ENCODE measurements at places on chromosomes 4 and X.
A peak's percentile ranks its signal among the peaks of the same experiment; 100 is the strongest.

DNA sequence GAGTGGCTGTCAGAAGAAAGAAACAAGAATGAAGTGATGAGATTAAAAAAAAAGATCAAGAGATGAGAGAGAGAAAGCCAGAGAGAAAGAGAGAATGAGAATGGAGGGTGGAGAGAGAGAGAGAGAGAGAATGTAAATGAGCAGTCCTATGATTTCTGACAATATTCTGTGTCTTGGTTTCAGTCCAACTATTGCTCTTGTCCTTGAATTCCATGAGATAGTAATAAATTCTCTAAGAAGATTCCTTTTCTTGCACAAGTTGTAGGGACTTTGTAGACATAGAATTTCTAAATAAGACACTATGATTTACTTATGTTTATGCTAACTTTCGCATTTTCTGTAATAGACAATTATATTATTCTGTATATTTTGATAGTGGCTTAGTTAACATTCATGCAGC, 149.6 kb upstream of the CTSO start:
- DNase-seq = no peak

- peak; percentile 25 for DNase-seq
These were observed 133.1 kb downstream of the CORIN start for GRCh38 chr4:47704693-47705325.

DNA sequence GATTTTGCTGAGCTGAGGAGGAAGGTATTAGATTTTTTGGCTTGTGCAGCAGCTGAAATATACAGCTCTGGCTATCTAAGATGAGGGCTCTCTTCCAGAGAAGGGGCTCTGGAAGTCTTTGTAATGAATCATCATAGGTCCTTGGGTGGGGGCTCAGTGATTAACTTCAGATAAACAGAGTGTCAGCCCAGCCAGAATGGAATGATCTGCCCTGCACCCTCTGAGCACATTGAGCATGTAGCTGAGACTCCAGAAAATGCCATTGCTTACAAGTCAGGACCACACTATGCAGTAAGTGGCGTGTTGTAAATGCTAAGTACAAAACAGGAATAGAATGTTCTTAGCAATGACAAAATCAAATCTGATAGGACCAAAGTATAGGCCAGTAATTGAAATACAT, 836.0 kb downstream of the PDHA2 start:
- DNase-seq = no peak

GRCh38 chr4:145131848-145132247, 33.7 kb downstream of the ABCE1 start:
- DNase-seq = no peak

DNA sequence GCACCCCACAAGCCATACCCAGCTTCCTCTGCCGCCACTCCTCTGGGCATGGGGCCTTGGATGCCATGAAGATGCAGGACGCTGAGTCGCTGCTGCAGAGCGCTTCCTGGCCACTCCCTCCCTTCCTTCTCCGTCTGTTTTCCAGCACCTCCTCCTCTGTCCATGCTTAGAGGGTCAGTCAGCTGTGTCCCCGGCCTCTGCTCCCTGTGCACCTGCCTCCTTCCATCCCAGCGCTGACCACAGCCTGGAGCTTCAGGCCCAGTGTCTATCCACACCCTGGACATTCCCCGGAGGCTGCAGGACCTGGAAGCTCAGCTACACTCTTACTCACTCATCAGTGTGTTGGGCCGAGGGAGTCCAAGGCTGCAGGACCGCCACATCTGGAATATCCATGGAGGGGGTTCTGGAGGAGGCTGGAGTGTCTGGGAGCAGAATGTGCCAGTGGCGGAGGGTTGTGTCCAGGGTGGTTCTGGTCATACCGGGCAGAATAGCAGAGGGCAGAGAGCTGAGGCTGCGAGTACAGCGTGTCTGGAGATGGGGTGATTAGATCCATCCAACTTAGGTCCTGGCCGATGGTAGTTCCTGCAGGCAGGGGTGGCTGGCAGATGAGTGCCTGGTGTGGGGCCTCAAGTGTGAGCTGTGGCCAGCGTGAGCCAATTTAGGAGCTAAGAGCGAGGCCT, 58.6 kb upstream of the ADRA2C start:
- no peak for DNase-seq

- DNase-seq = peak; percentile 79
These were observed at the start of gene LEF1 for GRCh38 chr4:108168671-108169523. Gene LEF1, minus strand, starts transcription at chr4:108168932. Its CDS starts 1,165 bp downstream, at chr4:108167767.

- no peak for DNase-seq
These were observed 7.6 kb downstream of the SEPTIN11 start for GRCh38 chr4:76957004-76957738.

- no peak for DNase-seq
These were observed 138.7 kb downstream of the CHRNA9 start for GRCh38 chr4:40473578-40474388.

DNA sequence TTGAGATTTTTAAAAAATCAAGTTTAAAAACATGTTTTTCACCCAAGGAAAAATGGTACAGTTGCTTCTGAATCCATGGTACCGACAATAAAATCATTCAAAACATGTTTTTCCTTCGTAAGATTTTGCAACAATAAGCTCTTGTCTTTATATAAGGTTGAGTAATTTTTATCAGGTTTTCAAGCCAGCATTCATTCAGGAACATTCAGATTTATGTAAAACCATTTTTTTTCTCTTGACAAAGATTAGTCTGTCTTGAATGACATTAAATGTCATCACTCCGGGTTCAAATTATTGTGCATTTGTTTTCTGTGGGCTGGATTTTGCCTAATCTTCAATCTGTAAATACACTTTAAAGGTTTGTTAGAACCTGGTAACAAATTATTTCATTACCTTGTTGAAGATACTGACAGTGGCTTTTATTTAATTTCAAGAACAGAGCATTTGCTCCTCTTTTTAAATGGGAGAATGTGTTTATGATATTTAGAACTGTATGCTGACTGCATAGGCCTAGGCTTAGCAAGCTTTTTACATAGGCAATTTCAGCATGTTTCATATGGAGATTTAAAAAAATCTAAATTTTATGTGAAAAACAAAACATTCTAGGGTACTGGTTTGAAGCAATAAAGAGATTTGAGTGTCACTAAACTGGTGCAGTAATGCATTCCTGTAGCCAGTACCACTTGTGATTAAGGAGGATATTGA, 336.4 kb upstream of the HAND2 start:
- DNase-seq = no peak

DNA sequence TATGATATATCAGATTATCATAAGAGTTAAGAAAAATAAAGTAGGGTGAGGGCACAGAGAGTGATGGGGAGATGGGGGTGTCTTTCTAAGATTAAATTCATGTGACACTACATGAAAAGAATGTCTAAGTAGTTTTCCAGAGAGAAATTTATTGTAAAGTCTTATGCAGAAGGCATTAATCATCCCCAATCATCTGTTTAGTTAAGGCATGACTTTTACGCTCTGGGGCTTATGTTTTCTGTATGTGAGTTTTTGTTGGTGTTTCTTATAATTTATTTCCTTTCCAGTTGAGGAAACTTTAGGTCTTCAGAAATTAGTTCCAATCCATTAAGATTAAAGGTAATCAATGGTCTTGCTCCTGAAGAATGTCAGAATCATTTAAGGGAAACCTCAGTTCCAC, 383.0 kb upstream of the GALNT7 start:
- DNase-seq = no peak

DNA sequence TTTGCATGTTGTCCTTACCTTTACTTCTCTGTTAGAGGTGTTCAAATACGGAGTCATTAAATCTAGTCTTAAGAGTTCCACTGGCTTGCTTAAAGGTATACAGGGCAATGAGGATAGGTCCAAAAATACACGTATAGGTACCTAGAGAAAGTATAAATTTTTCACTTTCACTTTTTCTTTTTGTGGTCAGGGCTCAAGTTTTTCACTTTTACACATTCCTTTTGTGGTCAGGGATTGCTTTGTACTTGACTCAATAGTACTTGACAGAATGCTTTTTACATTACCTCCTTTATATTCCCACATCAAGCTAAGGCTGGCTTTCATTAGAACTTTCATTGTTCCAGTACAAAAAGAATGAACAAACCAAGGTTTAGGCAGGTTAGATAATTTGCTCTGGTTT, 21.7 kb downstream of the TMEM184C start:
- DNase-seq = no peak

- no peak for DNase-seq
These were observed 108.0 kb downstream of the LRBA start for GRCh38 chr4:150906987-150907633.

DNA sequence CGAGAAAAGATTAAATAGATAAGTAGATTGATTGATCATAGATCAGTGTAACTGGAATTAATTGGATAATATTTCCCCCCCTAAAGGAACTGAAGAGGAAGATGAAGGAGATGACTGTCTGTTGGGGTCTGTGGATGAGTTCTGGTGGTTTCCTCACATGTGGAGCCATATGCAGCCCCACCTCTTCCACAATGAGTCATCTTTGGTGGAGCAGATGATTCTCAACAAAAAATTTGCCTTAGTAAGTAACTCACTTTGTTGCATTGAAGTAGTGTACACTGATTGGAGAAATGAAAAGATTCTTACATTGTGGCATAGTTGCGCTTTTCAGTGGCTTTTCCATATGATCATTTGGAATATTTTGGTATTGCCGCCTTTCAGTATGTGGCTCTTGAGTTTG, 80.4 kb downstream of the NDST3 start:
- no peak for DNase-seq

DNA sequence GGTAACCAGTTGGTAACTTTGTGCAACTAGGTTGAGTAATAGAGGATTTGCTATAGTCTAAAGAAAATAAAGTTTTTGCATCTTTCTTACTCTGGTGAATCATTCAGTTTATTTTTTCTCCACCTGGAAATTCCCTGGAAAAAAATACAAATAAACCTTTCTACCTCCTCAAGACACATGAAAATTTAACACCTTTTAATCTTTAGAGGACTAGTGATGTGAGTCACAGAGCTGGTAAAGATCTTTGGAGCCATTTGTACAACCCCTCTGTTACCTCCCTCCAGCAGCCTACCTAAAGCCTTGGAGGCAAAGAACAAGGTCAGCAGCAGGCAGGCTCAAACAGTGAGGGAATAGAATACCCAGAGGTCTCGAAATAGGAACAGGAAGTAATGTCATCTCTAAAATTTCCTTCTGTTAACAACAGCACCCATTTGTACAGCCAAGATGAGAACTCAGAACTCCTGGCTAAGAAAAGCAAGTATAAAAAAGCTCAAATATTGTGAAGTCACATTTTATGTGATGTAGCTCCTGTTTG, 10.2 kb upstream of the MAOB start:
- DNase-seq = no peak

GRCh38 chrX:129787336-129788055, 7.7 kb downstream of the SASH3 start:
- DNase-seq = no peak

DNA sequence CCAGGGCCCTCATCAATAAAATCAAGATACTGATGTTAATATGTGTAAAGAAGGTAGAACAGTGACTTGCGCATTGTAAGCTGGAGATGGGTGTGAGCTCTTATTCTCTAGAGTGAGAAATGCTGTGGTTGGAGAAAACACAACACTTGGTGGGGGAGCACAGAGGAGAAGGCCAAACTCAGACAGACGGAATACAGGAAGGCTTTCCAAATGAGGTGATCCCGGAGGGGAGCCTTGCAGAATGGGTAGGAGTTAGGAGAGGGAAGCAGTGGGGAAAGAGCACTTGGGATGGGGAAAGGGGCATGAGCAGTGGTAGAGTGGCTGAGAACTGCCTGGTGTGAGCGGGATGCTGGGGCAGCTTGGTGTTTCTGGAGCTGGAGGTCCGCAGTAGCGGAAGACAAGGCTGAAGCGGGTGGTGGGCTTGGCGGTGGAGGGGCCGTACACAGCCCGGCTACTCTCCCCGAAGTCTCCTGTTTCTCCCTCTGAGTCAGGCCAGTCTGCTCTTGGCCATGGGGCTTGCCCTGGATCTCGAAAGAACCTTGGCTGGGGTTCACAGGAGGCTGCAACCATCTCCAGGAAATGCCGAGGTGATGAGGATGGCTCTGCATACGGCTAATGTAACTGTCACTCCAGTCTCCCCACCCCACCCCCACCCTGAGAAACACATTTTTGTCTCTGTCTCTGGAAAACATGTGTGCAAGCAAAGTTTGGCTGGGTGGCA, 11.3 kb upstream of the PLAC1 start:
- DNase-seq = no peak

DNA sequence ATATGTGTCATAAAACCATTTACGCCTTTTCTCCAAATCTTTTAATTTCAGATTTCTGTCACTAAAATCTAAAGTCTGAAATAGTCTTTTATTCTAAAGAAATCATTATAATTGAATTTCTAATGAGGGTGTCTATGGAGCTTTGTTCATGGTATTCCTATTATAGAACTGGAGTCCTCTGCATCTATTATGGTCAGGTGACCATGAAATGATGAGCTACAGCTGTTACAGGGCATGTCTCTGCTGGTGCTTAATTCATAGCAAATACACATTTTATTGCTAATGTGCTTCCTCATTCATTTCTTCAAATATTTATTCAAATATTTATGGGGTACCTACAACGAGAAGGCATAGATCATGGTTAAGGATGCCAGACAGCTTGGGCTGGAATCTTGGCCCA, 126.1 kb downstream of the NAA11 start:
- no peak for DNase-seq

DNA sequence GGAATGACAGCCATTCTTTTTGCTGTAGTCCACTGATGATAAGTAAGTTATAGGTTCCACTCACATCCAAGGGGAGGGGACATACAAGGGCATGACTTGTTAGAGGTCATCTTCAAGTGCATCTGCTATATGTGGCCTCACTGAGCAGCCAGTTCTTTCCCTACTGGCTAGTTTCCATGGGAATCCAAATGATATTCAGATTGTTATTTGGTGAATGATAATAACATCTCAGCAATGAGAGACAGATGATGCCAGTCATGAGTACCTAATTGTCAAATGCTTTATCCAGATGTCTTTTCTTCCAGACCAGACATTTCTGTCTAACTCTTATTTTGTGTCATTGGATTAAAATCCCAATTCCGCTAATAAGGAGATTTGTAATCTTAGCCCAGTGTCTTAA, 460.4 kb upstream of the BOD1L1 start:
- no peak for DNase-seq

- DNase-seq = no peak
These were observed 29.6 kb upstream of the COX18 start for GRCh38 chr4:73099143-73099542.

GRCh38 chrX:103954259-103954658, 8.2 kb upstream of the TMSB15B start:
- DNase-seq = no peak

GRCh38 chr4:166896254-166896653, 338.0 kb downstream of the SPOCK3 start:
- DNase-seq = no peak

DNA sequence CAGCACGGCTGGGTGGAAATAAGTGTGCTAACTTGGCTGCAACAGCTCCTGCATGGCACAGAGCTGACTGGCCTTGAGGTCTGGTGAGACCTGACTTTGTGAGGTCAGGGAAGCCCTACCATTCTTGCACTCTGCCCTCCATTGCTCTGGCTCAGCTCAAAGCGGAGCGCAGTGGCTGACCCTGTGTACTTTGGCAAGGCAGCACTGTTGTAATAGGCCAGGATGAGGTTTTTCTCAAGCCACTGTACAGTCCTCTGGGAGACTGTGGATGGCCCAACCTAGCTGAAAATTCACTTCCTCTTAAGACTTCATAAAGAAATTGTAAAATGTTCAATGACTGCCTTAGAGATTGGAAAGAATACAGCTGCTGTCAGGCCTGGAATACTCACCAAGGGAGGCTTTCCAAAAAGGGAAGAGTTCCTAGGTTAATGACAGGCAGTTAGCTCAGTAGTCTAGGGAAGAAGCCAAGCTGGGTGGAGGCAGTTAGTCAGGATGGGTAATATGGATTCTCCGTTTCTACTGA, 129.8 kb downstream of the GUCY2F start:
- DNase-seq = no peak
